ENCODE measurements at places on chromosomes 12 and 14.
A peak's percentile ranks its signal among the peaks of the same experiment; 100 is the strongest.

GRCh38 chr14:21075719-21076437, 5.8 kb downstream of the ARHGEF40 start:
- H3K27ac ChIP-seq = no peak overlapping the region
- no peaks in the 10 kb centered on the region for H3K36me3 ChIP-seq
- peaks cover 15% of the 10 kb centered on the region for H3K27me3 ChIP-seq

GRCh38 chr12:122013791-122014590, 7.7 kb upstream of the BCL7A start:
- no peaks in the 10 kb centered on the region for H3K36me3 ChIP-seq
- H3K4me3 ChIP-seq = no peak overlapping the region
- H3K4me1 ChIP-seq = no peaks in the 10 kb centered on the region
- DNase-seq = no peak
- no peak overlapping the region for H3K27ac ChIP-seq

DNA sequence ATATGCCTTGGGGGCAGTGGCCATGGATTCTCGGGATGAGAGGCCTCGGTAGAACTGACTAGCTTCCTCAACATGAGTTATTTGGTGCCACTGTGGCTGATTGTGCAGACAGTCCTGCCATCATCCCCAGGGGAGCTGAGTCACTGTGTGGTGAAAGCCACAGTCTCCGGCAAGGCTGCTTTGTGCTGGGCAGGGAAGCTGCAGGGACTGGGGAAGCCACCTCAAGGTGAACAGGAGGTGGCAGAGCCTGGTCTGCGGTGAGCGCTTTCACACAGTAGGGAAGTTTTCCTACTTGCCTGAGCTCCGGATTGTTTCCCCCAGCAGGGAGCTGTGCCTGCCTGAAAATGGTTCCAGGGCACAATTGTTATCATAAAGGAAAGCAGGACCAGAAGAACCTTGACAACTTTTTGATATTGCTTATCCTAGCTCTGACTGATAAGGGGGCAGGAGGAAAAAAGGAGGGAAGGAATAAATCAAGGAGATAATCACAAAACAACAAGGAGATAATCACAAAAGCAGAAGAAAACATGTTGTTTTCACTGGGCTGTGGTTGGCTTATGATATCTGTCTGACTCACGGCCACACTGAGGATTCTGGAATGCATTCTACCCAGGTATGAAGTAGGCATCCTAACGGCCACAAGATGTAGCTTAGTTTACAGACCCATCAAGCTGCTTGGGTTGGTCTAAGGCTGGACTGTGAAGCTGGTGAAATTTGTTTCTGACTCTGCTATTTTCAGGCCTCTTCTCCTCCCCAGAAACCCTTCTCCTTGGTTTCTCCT, 32.2 kb upstream of the GNG2 start:
- no peak overlapping the region for H3K4me3 ChIP-seq
- no peaks in the 10 kb centered on the region for H3K27me3 ChIP-seq
- peak; percentile 75 for DNase-seq
- no peaks in the 10 kb centered on the region for H3K36me3 ChIP-seq
- H3K27ac ChIP-seq = no peak overlapping the region

DNA sequence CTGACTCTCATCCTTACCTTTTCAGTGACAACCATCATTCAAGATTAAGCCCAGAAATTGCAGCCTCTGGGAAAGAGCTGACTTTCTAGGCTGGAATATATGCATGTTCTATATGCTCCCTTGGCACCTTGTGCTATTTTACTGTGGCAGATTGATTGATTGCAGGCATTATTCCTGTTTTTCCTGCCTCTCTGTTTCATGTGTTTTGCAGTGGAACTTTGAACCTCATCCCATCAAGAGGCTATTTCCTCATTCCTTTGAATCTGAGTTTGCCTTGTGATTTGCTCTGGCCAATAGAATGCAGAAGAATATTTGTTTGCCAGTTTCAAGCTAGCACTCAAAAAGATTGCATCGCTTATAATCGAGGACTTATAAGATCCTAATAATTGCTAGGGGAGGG, 174.8 kb upstream of the DCN start:
- no peak overlapping the region for H3K4me3 ChIP-seq
- H3K4me1 ChIP-seq = no peaks in the 10 kb centered on the region
- no peaks in the 10 kb centered on the region for H3K36me3 ChIP-seq
- H3K27me3 ChIP-seq = no peaks in the 10 kb centered on the region
- no peak overlapping the region for H3K27ac ChIP-seq

DNA sequence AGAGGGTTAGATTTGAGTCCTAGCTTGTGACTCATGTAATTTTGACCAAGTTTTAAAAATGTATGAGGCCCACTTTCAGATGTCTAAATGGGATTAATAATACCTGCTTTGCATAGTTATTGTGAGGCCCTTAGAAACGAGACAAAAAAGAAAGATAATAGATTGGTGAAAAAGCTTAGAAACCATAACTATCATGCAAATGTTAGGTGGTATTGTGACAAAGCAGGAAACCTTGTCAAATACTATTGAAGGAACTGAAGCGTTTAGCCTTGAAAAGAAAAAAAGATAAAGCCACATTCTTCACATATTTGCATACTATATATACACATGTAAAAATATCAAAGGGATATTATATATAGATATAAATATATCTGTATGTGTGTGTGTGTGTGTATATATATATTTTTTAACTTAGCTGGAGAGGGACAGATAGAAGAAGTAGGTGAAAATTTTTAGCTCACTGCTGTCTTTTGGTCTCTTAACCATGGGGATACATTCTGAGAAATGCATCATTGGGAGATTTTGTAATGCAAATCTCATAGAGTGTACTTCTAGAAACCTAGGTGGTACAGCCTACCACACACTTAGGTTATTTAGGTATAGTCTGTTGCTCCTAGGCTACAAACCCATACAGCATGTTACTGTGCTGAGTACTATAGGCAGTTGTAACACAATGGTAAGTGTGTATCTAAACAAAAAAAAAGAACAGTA, 270.3 kb downstream of the CCDC91 start:
- no peaks in the 10 kb centered on the region for H3K4me1 ChIP-seq
- H3K27ac ChIP-seq = no peak overlapping the region
- H3K4me3 ChIP-seq = no peak overlapping the region
- peaks cover 10% of the 10 kb centered on the region for H3K36me3 ChIP-seq

GRCh38 chr14:91614187-91614586, 104.1 kb upstream of the PPP4R3A start:
- H3K27ac ChIP-seq = no peak overlapping the region
- H3K4me1 ChIP-seq = no peaks in the 10 kb centered on the region
- no peaks in the 10 kb centered on the region for H3K27me3 ChIP-seq
- no peaks in the 10 kb centered on the region for H3K36me3 ChIP-seq
- DNase-seq = no peak
- H3K4me3 ChIP-seq = no peak overlapping the region

DNA sequence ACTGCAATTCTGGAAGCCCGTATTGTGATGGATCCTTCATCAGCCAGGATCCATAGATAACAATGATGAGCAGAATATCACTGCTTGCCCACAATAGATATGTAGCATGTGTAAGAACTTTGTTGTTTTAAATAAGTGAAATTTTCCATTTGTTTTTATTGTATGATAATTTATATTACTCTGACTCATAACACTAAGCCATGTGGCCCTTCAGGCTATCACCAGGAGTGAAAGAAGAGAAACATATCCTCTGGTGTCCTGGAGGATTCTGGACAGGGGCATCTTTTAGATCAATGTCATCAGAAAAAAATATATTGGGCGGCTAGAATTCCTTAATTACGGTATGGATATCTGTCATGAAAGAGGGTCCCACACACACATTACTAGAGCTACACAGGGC, 167.5 kb downstream of the SLC6A15 start:
- no peak overlapping the region for H3K4me3 ChIP-seq
- H3K4me1 ChIP-seq = no peaks in the 10 kb centered on the region
- no peaks in the 10 kb centered on the region for H3K27me3 ChIP-seq
- no peaks in the 10 kb centered on the region for H3K36me3 ChIP-seq
- no peak overlapping the region for H3K27ac ChIP-seq

DNA sequence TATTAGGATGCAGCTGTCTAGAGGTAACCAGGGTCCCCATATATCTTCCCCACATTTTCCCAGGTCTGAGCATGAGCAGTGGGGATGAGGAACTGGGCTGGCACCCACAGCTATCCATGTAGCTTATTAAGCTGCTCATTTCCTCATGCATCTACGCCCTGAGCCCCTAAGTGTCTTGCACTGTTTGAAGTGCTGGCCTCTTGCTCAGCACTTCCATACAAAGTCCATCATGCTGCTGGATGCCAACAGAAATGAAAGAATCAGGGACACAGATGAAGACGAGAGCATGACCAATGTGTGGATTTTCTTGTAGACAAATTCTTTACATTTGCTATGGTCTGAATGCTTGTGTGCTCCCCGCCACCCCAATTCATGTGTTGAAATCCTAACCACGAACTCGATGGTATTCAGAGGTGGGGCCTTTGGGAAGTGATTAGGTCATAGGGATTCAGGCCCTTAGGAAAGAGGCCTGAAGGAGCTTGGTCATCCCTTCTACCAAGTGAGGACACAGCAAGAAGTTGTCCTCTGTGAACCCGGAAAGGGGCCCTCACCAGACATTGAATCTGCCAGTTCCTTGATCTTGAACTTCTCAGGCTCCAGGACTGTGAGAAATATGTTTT, 54.5 kb downstream of the C12orf75 start:
- no peak for DNase-seq
- H3K27me3 ChIP-seq = no peaks in the 10 kb centered on the region
- H3K27ac ChIP-seq = no peak overlapping the region
- H3K4me1 ChIP-seq = no peaks in the 10 kb centered on the region

- H3K4me1 ChIP-seq = no peaks in the 10 kb centered on the region
- DNase-seq = no peak
- no peak overlapping the region for H3K27ac ChIP-seq
- no peaks in the 10 kb centered on the region for H3K27me3 ChIP-seq
- no peaks in the 10 kb centered on the region for H3K36me3 ChIP-seq
These were observed 43.5 kb upstream of the PRKD1 start for GRCh38 chr14:29971101-29971500.

DNA sequence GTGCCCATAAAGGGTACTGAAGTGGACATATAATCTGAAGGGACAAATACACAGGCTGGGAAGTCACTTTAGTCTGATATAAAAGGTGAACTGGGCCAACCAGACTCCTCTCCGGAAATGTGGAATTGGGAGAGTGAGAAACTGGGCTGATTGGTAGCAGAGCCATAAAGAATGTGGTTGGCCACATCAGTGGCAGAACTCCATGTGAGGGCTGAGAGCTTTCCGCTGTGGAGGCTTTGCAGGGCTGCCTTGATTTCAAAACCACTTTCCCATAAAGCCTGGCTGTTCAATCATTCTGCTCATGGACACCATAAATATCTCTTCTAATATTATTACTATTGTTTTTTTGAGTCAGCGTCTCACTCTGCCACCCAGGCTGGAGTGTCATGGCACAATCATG, 220.3 kb downstream of the MON2 start:
- H3K4me3 ChIP-seq = no peak overlapping the region
- no peaks in the 10 kb centered on the region for H3K36me3 ChIP-seq
- no peaks in the 10 kb centered on the region for H3K4me1 ChIP-seq
- no peak overlapping the region for H3K27ac ChIP-seq
- no peak for DNase-seq
- H3K27me3 ChIP-seq = no peaks in the 10 kb centered on the region

- no peak for DNase-seq
- no peak overlapping the region for H3K4me3 ChIP-seq
- no peaks in the 10 kb centered on the region for H3K27me3 ChIP-seq
- no peaks in the 10 kb centered on the region for H3K36me3 ChIP-seq
- no peaks in the 10 kb centered on the region for H3K4me1 ChIP-seq
- no peak overlapping the region for H3K27ac ChIP-seq
These were observed 289.1 kb downstream of the CACNA1C start for GRCh38 chr12:2341871-2342270.

DNA sequence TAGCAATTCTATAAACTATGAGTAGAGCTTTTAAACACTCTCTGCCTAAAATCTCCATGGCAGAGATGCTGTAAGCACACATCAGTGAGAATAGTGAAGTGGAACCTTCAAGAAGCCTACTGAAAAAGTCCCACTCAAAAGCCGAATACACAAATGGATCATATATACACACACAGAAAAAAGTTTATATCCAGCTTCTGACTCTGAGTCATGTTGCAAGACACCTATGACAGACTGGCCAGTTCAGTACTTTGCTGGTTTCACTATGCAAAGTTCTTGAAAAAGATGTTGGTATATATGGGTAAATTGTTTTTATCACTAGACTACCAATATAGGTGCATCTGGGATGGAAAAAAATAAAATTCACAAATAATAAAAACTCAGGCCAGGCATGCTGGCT, 126.1 kb downstream of the KCNK10 start:
- peaks cover 3% of the 10 kb centered on the region for H3K27me3 ChIP-seq
- H3K36me3 ChIP-seq = no peaks in the 10 kb centered on the region
- no peak overlapping the region for H3K4me3 ChIP-seq
- H3K27ac ChIP-seq = no peak overlapping the region
- H3K4me1 ChIP-seq = no peaks in the 10 kb centered on the region
